ENCODE measurements at places on chromosomes 1 and 21.
A peak's percentile ranks its signal among the peaks of the same experiment; 100 is the strongest.

DNA sequence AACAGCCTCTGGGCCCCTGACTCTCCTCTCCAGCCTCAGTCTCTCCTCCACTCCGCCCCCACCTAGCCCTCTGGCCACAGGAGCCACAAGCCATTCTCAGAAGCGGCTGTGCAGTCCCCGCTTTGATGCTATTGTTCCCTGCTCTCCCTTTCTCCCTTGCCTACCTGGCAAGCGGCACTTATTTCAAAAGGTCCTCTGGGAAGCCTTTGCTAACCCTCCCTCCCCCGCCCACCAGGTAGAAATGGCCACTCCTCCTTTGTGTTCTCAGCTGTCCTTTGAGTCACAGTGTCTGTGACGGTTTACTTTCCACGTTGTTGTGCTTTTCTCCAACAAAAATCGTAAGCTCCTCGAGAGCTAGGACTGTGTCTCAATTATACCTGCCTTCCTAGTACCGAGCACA, 338.4 kb upstream of the PROX1 start:
- no peak for DNase-seq

DNA sequence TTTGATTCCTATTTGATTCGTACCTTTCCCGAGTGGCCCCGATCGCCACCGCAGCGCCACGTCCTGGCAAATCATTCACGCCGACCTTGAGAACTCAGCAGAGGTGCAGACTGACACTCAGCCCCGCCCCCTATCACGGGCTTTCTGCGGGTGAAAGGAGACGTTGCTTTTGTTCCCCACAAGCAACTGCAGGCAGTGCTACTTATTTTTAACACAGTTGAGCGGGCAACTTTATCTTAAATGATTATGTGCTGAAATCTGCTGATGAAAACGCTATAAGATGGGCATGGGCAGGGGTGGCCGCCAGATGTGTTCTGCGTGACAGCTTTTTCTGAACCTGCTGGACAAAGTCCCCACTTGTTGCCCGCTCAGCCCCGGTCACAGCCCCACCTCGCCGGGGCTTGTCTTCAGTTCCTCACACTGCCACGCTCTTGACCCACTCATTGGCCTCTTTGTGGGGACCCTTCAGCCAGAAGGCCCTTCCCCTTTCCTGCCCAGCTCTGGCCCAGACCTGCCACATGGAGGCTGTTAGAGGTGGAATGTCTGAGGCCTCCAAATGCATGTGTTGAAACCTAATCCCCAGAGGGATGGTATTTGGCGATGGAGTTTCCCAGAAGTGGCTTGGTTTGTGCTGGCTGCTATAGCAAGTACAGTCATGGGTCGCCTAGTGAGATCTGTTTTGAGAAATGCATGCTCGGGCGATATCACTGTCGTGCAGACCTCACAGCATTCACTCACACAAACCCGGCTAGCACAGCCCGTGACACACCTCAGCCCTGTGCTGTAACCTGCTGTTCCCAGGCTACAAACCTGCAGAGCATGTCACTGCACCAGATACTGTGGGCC, 15.7 kb upstream of the PDXK start:
- DNase-seq: peak; percentile 47

DNA sequence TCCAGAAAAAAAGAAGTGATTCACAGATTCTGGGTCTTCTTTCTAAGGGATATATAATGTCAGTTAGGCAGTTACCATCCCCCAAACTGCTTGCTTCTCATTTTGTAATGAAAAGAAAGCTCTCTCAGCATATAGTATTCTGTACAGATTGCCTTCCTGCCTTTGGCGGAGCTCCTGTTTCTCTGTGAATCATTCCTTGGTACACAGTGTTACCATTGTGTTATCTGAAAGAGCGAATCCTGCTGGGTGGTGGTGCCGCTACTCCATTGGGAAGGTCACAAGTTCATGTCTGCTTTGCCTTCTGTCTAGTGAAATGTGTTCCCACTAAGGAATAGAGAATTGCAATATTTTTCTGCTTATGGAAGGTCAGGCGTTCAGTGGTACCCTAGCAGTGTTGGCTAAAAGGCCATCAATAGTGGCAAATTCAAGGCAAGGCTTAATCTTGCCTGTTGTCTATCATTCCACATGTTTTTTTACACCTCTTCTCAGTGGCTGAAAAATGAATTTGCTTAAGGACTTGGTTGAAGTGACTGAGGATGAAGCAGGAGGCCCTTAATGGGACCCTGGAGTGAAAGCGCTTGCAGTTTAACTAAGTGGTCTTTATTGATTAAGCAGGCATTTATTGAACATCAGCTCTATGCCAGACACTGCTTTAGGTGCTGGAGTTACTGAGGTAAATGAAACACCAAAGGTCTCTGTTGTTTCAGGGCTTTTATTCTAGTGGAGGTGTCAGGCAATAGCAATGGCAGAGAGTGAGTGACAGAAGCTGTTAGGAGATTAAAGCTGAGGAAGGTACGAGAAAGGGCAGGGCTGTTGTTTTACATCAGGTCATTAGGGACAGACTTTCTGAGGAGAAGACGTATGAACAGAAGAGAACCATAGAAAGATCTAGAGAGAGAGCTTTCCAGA, 186.7 kb downstream of the PDE4B start:
- no peak for DNase-seq

DNA sequence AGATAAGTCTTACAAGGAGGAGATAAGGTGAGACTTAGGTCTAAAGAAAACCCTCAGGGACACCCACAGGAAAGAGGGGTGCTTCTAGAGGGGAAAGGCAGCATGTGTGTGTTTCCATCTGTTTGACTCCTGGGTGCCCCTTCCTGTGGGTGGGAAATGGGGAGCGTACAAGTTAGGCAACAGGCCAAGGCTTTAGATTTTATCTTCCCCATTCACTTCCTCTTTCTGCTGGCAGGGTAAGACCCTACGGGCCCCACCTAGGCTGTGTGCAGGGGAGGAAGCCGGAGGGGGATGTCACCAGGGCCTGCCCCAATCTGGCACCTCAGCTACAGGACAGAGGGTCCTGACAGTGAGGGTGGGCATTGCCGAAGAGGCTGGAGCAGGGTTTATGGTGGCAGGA, 2.5 kb upstream of the OLIG1 start:
- DNase-seq: no peak

DNA sequence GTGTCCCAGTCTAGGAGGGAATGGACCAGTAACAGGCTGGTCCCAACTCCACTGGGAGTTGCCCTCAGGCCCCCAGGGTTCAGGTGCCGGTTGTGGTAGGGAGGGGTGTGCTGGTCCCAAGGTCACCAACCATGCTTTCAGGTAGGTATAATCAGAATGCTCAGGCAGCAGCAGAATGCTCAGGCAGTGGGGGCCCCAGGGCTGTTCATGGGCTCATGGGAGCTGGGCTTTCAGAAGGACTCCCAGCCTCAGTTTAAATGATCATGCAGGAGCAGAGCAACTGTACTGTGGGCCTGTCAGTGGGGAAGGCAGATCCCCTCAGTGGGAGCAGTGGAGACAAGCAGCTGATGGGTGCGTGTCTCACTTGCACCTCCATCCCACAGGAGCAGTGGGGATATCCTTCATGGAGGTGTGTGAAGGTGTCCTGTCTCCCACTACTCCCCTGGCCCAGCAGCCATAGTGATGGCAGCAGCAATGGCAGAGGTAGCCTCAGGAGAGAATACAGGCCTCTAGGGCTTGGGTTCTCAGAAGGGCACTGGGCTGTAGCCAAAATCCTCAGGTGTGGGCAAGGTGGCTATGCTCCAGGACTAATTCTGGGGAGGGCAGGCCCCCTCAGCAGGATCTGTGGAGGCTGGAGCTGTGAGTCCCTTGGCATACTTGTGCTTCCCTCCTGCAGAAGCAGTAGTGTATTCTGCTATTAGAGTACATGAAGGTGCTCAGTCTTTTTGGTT, 917.3 kb upstream of the B3GALT2 start:
- no peak for DNase-seq

DNA sequence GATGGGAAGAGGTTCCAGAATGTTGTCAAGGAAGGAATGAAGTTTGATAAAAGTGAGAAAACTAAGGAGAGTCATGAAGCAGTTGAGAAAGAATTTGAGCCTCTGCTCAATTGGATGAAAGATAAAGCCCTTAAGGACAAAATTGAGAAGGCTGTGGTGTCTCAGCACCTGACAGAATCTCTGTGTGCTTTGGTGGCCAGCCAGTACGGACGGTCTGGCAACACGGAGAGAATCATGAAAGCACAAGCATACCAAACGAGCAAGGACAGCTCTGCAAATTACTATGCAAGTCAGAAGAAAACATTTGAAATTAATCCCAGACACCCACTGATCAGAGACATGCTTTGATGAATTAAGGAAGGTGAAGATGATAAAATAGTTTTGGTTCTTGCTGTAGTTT, 142.8 kb downstream of the CDC7 start:
- no peak for DNase-seq

DNA sequence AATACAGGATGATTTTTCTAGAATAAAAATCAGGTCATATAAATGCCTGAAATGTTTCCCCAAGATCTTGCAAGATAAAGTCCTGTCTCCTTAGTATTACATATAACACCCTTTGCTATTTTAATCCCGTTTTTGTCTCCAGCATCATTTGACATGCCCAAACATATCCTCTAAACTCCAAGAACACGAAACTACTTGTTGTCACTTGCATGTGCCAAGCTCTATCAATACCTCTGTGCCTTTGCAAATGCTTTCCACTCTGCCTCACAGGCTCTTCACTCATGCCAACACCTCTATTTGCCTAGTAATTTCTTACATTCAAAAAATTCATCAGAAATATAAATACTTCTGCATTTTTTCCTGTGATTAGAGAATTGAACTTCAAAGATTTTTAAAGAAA, 37.9 kb downstream of the LRRIQ3 start:
- no peak for DNase-seq

- no peak for DNase-seq
These were observed 308.0 kb upstream of the B3GALT2 start for GRCh38 chr1:193494368-193494767.

DNA sequence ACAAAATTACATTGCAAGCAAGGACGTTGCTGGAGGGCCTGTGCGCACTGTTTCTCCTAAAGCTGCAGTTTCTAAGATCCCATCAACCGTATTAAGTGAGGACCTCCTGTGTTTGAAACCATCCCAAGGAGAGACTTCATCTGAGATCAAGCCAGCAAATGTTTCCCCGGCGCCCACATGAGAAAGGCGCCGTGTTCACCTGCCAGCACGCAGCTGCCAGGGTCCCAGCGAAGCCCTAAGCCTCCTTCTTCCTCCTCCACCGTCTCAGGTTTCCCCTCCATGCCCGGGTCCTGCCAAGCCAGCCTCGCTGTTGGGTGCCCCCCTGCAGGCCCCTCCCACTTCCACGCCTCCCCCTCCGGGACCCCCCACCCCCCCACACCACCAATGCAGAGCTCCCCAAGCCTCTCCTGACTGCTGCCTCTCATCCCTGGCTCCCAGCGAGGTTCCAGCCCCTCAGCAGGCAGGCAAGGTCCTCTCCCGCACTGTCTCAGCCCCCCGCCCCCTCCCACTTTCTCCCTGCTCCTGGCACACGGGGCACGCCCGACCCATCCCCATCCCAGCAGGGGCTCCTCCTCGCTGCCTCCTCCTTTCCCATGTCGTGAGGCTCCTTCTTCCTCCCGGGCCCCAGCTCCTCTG, 8.6 kb upstream of the TFF1 start:
- no peak for DNase-seq

- DNase-seq: no peak
These were observed 124.7 kb downstream of the SYT2 start for GRCh38 chr1:202585590-202585933.

DNA sequence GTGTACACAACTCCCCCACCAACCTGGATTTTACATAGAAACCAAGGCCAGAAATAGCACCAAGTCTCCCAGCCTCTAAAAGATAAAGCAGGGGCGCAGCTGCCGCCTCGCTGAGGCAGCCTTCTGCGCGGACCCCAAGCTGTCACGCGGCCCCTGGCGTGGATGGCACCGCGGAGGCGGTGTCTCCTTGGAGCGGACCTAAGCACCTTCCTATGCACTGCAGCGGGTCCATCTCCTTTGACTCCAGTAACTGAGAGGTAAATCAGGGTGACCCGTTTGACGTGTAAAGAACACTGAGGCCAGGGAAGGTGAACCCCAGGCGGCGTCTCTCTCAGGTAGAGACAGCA, 17.0 kb downstream of the ZNF697 start:
- DNase-seq: no peak

DNA sequence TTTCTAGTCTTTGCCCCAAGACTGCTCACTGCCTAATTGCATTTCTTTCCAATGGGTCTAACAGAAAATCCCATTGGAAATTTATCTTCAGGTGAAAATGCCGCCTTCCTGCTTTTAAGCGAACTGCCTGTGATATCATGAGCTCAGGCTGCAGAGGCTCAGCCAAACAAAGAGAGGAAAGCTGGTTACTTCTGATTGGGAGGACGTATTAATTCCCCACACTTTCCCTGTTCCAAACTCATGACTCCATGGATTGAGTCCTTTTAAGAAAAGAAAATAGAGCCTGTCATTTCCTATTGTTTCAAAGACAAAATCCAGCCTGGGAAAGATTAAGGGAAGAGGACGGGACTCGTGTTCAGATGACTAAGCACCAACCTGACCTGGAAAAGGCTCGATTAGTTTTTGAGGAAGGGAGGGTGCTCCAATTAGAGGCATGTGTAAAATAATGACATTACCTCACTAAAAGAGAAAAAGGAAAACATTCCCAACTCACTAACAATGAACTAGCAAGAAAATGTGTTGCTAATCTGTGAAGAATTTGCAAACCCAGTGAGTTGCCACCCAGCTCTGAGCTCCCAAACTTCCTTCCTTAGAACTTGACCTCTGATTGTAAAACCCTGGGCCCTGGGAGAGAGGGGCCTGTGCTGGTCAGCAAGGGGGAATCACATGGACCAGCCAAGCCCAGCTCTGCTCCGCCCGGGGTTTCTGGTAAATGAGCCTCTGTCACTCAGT, 61.2 kb downstream of the TCP10L start:
- DNase-seq: no peak

DNA sequence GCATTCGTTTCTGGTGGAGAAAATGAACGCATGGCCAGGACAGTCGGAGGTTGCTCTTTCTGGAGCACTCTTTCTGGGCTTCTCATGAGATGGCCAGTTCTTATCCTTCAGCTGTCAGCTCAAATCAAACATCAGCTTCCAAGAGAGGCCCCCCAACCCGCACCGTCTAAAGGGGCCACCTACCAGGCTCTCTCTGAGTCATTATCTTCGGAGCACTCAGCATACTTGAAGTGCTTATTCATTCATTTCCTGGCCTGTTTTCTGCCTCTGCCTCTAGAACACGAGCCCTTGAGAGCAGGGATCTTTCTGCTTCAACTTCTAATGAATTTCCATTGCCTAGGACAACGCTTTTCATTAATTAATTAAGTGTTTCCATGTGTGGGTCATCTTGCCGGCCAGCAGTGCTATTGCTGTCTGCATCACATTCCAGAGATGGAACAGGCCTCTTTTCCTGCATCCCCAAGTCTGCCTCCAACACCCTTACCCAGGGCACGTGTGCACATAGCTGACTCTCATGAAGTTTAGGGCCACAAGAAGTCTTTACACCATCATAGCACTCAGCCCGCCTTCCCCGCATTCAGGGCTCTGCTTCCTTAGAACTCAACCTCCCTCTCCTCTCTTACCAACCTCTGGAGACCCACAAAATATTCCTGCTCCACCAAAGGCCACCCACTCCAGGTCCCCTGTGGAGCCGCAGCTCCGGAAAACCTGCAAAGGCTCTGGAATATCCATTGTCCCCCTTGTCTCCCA, 52.1 kb upstream of the LAPTM5 start:
- DNase-seq: no peak

- DNase-seq: no peak
These were observed 635.9 kb downstream of the MATN1 start for GRCh38 chr1:30087465-30087864.

- DNase-seq: no peak
These were observed 160.2 kb upstream of the IRF2BP2 start for GRCh38 chr1:234769986-234770795.

Data from activated CD4-positive, alpha-beta T cell treated with anti-CD3 and anti-CD28 coated beads for 48 hours (primary cell).